Astrocyte of the hippocampus (primary cell): ENCODE measurements at places on chromosomes 1 and 21.

GRCh38 chr1:243364866-243365265, 109.0 kb downstream of the SDCCAG8 start:
- DNase-seq: no peak

- no peak for DNase-seq
Measured at GRCh38 chr1:25704267-25704691, 87.7 kb downstream of the MAN1C1 start.

DNA sequence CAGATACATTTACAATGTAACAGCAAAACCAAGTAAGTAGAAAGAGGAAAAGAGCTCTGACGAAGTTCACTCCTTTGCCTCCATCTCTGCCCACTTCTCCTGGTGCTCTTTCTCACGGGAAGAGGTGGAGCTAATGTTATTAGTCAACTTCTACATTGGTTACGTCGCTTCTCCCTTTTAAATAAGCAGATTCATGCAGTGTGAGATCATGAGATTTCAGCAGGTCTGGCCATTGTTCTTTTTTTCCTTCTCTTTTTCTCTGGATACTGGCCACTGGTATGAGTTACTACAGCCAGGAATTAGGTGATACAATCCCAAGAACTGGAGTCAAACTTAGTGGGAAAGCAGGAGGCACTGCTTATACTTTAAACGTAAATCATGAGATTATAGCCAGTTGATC, 207.1 kb downstream of the AKT3 start:
- DNase-seq: peak; percentile 81

- DNase-seq: peak; percentile 84
Measured at GRCh38 chr1:230509281-230509977, 83.3 kb upstream of the PGBD5 start.

- no peak for DNase-seq
Measured at GRCh38 chr21:32353002-32353711, 39.7 kb downstream of the URB1 start.

DNA sequence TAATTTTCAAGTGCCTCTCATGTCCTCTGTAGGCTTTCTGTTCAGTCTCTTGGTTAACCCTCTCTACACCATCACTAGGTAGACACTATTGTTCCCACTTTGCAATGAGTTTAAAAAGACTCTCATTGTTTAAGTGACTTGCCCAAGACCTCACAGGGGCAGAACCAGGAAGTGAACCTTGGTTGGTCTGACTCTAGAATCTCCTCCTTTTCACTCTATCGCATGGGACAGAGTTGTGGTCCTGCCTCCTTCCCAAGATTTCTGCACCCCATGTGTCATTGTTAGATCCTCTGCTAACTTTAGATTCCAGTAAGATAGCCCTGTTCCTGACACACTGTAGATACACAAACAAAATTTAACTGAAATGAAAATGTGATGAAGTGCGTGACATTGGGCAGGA, 481.7 kb upstream of the USP24 start:
- no peak for DNase-seq

DNA sequence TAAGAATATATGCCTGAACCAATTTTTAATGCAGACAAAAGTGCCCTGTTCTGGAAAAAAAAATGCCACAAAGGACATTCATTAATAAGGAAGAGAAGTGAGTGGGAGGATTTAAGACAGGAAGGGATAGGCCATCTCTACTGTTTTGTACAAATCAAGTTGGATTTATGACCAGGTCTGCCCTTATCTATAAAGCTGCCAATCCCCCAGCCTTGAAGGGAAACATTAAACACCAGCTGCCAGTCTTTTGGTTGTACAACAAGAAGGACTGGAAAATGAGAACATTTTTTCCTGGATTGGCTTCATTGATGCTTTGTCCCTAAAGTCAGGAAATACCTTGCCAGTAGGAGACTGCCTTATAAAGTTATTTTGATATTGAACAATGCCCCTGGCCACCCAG, 444.0 kb downstream of the NPHP4 start:
- DNase-seq: no peak

- DNase-seq: no peak
Measured at GRCh38 chr1:11881749-11882441, 23.1 kb upstream of the NPPB start.

DNA sequence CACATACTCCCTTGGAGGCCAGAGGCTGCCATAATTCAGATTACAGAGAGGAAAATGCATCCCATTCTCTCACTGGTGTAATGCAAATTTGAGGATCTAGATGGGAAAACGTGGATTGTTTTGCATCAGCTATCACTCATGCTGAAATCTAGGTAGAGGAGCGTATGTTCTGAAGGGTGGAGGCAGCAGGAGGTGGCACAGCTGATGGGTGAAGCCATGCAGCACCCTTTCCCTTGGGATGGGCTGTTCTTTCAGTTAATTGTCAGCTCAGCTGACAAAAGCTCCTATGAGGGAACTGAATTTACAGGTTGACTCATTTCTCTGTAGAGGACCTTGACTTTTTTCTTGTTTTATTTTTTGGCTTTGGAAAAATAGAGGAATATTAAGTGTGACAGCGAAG, 41.8 kb downstream of the CAMTA1 start:
- no peak for DNase-seq
